Cerebellar nuclear complex (tissue), 1 donor: ENCODE measurements at places on chromosomes 6 and 20.

DNA sequence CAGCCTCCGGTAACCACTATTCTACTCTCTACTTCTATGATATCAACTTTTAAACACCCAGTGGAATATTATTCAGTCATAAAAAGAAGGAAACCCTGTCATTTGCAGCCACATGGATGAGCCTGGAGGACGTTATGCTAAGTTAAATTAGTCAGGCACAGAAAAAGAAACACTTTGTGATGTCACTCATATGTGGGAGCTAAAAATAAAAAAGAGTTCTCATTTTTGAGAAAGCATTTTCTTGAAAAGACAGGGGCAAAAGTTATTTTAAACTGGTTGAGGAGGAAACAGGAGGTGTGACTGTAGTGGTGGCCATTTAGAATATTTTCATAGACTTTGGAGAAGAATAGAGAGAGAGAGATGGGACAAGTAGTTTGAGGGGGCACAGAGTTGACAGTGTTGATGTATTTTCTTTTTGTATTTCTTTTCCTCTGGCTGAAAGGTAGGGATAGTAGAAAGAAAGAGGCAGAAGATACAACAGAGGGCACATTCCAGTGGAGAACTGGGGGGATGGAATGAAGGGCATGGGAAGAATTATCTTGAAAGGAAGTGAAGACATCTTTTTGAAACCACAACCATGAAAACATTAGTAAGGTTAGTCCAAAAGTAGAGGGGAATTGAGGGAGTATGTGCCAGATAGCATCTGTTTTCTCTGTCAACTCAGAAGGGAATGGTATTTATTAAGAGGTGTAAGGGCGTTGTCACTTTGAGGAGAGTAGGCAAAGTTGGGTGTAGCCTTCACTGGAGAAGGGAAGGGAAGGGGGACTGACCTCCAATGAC is 181.3 kb upstream of the GMDS start:
- no peak for DNase-seq

DNA sequence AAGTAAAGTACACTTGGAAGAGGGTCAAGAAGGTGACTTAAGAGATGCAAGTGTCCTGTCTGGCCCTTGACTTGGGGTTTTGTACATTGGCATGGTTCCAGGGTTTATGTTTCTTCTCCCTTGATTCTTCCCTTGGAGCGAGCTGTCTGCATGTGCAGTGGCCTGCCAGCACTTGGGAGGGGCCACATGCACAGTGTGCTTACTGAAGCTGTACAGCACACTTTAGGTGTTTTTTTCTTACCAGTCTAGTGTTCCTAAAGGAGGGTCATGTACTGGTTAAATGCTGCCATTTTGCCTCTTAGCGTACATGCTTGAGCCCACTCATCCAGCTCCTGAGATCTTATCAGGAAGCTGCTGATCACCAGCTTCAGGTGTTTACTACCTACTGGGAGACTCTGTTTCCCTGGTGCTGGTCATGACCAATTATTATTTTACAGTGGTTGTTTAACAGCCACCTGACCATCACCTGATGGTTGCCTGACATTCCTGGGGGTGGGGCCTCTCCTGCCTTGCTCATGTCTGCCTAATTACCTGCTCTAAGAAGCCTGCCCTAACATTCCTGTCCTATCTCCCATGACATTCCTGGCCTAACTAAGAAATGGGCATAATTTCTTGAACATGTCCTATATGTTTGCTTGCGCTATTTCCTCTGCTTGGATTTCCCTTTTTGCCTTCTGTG is 182.9 kb downstream of the MCHR2 start:
- DNase-seq, result no peak

DNA sequence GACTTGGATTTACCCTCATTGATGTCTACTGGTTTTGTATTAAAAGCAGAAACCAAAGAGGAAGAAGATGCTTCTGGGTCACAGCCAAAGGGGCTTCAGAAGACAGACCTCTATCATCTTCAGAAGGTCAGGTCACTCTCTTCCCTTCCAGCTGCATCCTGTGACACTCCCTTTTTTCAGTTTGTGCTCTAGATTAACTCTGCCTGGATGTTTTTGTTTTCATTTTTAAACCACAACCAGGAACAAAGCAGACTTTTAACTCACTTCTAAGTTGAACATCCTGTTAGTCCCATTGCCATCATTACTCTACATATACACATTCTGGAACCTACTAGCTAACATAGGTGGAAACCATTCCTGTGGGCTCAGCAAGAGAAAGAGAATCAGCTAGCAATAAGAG is 45.2 kb downstream of the AKIRIN2 start:
- DNase-seq, result no peak

- no peak for DNase-seq
Measured at GRCh38 chr6:33372526-33373123, 19.0 kb upstream of the KIFC1 start.

DNA sequence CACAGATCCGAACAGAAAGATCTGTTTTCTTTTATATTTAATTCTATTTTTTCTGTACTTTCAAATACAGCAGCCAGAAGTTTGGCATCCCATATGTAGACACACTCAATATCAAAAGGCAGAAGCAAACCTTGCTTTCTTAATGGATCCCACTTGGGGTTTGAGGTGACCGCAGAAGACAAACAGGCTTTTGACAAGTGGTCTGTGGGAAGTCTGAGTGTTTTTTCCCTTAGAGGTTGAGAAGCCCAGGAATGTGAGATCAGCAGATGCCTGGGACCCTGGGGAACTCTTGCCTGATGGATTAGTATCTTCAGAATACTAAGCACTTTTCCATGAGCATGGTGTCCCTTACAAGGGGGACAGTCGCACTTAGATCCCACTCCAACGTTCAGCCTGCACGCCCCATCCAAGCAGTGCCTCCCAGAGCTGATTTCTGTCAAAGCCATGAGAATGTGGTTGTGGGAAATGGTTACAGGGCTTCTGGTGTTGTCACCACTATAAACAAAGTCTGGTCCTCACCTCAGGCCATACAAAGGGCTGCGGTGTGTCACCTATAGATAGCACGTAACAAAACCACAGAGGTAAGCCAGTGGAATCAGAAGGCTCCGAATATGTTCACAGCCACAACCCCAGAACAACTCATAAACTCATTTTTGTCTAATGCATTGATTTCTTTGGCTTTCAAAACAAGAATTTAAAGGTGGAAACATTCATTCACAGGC is 12.7 kb downstream of the IL17F start:
- no peak for DNase-seq

DNA sequence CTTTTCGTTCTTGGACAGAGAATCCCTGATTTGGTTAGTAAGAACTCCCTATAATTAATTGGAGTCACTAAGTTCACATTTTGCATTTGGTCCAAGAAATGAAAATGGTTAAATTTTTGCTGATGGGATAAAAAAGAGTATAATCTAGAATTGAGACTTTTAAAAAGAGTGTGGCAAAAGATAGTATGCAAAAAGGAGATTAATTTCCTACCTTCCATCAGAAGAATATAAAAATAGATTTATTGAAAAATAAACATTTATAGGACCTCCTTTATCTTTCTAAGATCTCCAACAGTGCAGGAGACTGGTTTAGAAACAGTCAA is 105.5 kb upstream of the EEF1E1 start:
- no peak for DNase-seq

DNA sequence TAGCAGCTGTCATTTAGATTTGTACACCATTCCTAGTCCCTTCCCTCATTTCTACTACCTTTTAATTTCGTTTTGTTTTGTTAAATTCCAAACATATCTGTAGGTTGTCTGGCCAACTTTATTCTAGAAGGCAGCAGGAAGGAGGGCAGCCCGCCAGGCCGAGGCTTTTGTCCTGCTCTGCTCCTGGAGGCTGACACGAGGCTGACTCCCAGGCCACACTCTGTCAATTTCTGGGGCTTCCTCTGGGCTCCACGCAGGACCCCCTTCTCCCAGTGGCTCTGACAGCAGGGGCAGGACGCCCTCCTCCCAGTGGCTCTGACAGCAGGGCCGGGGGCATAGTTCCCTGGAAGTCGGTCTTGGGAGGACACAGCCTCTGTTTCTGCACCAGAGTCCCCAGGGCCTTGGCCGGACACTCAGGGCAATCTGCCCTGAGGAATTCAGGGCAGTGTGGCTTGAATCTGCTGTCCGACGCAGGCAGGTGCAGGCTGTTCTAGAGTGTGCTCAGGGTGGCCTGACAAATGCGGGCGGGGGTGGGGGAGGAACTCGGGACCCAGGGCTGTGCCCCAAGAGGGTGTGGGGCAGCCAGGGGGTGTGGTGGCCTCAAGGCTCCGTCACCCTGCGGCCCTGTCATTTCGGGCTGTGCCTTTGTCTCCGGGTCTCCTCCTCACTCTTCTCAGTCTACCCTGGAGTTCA is 11.8 kb downstream of the SMOC2 start:
- no peak for DNase-seq

DNA sequence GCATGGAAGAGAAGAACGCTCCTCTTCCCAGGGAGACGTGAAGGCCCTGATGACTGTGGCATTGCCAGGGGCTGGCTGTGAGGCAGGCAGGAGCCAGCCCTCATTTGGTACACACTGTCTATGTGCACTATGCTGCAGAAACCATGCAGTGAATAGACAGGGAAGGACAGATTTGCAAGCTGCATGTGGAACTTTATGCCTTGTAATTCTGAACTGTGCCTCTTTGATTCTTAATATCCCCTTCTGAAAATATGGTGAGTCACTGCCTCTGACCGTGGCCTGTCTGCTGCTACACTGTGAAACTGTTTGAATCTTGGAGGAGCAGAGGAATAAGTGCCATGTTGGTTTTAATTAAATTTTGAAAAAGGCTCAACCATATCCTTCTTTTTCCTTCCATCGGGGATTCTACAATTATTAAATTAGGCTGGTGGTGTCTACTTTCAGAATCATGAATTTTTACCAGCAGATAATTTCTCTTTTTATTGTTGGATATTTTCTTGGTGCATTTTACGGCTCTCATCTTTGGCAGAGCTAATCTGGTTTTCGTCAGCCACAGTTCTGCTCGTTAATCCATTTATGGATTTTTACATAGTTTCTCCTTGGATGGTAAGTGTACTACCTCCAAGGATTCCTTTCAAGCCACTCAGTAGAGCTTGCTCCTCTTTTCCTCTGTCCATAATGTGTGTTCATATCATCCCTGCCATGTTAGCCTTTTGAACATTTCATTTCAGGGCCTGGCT is 301.0 kb upstream of the SLC35B3 start:
- no peak for DNase-seq

- DNase-seq, result no peak
Measured at GRCh38 chr20:21273755-21274386, 29.3 kb upstream of the XRN2 start.

GRCh38 chr20:48217190-48217589 is 431.9 kb upstream of the SULF2 start:
- no peak for DNase-seq

- DNase-seq, result no peak
Measured at GRCh38 chr20:46117704-46118467, at the start of gene CD40. Gene CD40 (plus strand): TSS chr20:46118314. CDS start chr20:46118344, 30 bp downstream.

- DNase-seq, result no peak
Measured at GRCh38 chr6:150403458-150404246, 34.8 kb downstream of the IYD start.

- no peak for DNase-seq
Measured at GRCh38 chr20:50540620-50541605, 30.7 kb downstream of the PTPN1 start.

- no peak for DNase-seq
Measured at GRCh38 chr6:67717281-67717680, 917.8 kb upstream of the ADGRB3 start.
